ENCODE measurements at places on chromosomes 3 and 15.

DNA sequence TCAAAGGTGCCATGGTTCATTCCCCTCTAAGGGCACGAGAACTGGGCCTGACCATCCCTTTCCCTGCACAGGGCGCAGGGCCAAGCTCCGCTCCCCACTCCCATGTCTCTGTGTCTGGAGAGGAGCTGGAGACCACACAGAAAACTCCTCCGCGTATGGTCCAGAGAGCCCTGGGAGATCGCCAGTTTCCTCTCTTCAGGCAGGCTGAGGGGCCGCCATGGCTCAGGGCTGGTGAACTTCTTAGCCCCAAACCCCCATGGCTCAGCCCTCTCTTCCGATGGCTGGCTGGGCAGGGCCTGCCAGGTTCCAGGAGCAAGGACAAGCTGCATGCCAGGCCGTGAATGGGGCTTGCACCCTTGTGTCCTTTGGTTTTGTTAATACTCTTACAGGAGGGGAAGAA is 52.9 kb downstream of the EXOG start:
- DNase-seq = no peak

DNA sequence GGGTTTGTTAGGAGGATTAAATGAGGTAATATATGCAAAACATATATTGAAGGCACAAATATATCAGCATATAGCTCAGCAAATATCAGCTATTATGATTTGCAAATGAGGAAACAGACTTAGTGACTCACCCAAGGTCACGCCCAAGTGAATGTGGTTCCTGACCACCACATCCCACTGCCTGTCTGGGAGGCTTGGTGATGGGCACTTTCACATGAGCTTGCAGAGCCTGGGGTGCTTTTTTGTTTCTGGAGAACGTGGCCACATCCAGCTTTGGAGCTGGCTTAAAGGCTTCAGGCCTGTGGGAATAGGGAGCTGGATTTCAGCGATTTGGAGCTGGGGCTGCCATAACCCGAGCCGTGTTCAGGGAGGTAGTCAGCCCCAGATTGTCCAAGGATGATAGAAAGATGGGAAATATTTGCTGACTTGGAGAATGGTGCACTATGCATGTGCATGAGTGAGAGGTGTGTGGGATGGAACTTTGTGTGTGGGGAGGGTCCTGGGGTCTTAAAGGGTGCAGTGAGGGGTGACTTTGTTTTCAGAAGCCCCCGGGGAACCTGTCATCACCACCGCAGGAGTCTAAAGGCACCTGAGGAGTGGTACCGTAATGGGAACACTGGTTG is 12.0 kb upstream of the FGD5 start:
- DNase-seq = no peak

GRCh38 chr3:9933561-9934234 is at the start of gene CRELD1:
CRELD1 (plus strand) TSS chr3:9933834; CDS start chr3:9934439, 605 bp downstream.
- DNase-seq = peak; percentile 96

DNA sequence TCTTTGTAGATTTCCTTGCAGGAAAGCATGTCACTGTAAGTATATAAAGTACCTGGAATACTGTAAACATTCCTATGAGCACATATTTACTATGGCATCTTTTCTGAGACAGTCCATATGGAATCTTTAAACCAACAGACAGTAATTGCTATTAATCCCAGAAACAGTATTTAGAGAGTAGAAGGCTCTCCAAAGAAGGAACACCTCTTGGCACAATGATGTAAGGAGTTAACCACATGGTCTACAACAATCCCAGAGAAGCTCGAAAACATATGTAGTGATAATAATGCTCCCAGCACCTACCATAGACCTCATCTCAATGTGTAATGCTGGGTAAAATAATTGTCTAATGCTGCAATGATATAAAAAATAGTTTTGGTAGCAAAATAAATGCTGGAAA is 95.8 kb upstream of the IL12A start:
- no peak for DNase-seq

DNA sequence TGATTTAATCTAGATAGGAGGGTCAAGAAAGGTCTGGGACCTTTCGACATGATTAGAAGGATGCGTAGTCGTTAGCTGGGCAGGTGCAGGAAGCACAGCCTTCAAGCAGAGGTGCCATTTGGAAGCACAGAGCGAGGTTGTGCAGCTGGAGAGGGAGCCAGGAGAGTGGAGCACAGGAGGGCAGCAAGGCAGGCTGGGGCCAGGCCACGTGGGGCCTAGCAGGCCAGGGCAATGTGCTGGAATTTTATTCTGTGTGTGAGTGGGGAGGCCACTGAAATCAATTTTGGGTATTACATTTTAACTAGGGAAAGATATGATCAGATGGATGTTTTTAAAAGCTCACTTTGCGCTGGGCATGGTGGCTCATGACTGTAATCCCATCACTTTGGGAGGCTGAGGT is 297.0 kb upstream of the LRRFIP2 start:
- DNase-seq = no peak

DNA sequence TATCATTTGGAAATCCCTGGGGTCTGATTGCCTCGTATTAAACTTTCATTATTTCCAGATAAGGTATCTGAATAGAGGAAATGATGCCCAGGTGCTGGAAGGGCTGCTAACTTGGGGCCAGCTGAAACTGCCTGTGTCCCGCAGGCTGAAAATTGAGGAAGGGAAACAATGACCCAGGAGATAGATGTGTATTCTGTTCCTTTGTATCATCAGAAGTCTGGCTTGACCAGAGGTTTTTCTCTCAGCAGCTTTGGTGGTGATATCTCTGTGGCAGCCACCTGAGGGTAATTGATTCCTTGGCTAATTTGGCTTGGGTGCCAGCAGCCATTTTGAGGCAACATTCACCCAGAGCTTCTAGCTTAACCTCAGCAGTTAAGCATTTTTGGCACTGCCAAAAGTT is 90.0 kb upstream of the STT3B start:
- DNase-seq = no peak

DNA sequence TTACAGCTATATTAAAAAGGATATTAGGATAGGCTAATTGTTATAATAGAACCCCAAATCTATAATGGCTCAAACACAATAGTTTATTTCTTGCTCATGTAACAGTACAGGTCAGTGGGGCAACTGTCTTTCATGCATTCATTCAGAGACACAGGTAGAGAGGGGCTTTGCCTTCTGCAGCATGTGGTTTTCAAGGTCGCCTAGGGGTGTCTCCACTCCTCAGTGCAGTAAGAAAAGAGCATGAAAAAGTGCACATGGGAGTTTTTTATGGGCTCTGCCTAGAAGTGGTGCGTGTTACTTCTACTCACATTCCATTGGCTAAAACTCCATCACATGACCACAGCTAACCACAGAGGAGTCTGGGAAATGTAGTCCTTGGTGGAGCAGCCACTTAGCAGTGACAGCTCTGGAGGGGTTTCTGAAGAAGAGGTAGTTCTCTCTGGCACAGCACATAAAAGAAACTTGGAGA is 1.8 kb downstream of the ZBTB38 start:
- DNase-seq = no peak

DNA sequence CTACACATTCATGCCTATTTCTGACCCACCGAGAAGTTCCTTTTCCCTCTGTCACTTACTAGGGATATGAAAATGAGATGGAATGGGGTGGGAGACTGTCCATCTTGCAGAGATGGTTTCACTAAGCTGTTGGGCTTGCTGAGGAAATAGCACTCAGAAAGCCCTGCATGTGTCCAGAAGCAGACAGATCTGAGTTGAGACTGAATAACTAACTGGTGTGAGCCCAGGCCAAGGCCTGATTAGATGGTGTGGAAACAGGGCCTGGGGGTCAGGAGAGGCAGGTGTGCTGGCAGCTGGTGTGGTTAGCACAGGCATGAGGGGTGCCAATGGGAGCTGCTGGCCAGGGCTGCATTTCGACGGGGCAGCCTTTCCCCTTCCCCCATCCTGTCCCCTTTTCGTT is 72.1 kb downstream of the CLSTN2 start:
- no peak for DNase-seq

DNA sequence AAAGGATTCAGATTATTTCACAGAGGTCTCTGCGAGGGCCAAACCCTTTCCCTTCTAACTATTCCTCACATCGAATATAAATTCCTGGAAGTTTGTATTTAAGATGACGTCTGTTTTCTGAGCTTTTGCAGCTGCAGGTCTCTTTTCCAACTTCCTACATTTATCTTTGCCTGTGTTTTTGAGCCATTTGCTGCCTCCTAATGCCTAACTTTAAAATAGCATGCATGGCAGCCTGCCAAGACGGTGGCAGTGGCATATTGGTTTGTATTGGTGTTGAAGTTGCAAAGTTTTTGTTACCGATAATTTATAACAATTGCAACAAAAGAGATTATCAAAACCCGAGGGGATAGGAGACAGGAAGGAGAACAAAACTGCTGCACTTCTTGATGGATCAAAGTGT is 187.1 kb upstream of the DNAJC19 start:
- no peak for DNase-seq

GRCh38 chr3:86801066-86801465 is 189.9 kb downstream of the VGLL3 start:
- DNase-seq = no peak

DNA sequence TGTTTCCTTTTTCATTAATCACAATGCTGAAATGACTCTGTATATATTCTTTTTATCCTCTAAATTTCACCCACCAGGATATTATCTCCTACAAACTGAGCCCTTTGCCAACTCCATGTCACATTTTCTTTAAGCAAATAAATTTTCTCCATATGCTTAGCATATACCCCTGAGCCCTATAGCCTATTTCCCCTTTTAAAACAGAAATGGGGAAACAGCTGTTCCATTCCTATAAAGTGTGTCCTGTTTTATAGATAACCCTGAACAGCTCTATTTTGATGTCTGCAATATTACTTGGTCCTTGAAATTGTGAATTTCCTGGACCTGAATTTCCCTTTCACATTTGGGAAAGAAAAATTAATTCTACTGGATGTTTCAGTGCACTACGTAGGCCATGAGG is 15.6 kb upstream of the FILIP1L start:
- DNase-seq = no peak

DNA sequence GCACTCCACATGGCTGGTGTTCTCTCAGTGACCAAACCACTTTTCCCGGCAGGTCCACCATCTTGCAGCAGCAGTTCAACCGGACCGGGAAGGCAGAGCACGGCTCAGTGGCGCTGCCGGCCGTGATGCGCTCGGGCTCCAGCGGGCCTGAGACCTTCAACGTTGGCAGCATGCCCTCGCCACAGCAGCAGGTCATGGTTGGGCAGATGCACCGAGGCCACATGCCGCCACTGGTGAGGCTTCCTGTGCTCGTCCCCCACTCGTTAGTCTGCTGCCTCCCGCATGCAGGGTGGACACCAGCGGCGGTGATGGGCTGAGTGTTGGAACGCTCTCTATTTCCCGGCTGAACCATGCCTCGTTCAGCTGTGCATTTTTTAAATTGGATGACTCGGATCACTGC is 344.9 kb upstream of the TPM1 start:
- DNase-seq = no peak
